HuH-7 (cell line): ENCODE measurements at places on chromosomes 4 and X.
A peak's percentile ranks its signal among the peaks of the same experiment; 100 is the strongest.

DNA sequence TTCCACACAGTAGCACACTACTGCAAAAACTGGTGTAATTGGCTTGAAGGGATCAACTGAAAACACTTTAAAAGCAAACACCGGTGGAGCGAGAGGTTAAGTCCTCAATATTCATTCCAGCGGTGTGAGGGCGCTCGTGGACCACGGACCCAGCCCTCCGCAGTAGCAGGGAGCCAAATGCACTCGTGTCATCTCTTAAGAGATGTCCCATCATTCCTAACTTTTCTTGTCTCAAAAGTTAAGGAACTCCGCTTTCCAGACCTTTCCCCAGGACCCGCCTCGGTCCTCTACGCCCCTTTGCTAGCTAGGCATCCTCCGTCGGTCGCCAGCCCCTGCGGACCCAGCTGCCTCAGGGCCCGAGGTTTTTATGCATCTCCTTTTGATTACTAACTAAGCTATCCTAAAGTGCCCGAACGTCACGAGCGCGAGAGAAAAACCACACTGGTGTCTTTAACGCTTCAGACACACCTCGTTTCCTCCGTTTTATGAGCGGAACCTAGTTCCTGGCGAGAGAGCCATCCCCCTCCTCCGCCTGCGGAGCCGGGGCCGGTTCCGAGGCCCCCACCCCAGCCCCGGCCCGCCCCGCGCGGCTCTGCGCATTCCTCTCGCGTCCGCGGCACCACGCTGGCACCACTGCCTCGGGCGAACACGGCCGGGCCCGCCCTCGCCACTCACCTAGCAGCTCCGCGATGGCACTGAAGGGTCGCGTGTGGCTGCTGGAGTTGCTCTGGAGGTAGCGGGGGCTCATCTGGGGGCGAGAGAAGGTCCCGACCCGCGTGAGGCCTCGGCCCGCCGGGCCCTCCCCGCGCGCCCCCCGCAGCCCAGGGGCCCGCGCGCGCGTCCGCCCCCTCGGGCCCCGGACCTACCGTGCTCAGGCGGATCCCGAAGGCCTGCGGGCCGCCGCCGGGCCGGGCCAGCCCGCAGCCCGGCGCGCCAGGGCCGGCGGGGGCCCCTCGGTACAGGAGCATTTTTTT lies 723 bp downstream of the MORC4 start:
- peak; percentile 46 for DNase-seq

- no peak for DNase-seq
These were observed 77.8 kb downstream of the OR13H1 start for GRCh38 chrX:131621650-131622049.

DNA sequence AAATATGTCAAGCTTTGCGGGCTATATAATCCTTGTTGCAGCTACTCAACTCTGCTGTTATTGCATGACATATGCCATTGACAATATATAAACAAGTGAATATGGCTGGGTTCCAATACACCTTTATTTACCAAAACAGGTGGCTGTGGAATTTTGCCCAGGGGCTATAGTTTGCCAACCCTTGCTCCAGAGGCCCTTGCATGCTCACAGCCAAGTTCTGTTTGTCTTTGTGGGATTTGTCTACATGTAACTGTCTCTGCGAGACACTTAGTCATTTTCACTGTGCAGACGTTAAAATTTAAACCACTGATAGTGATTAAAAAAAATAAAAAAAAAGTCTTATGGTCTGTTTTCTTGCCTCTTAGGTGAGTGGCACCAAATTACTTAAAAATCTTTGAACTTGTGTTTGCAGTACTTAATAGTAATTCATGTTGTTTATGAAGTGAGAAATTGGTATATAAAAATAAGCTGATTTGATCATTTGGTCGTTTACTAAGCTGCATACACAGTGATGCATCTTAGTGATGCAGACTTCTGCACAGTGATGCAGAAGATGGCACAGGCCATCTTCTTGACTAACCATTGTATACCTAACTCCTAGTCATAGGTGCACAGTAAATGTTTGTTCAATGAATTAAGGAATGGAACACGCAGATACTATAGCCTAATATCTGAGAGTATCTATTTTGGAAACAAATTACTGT lies 170.9 kb downstream of the FRMPD4 start:
- DNase-seq = no peak

- DNase-seq = no peak
These were observed 149.8 kb downstream of the GBA3 start for GRCh38 chr4:22842360-22843018.

DNA sequence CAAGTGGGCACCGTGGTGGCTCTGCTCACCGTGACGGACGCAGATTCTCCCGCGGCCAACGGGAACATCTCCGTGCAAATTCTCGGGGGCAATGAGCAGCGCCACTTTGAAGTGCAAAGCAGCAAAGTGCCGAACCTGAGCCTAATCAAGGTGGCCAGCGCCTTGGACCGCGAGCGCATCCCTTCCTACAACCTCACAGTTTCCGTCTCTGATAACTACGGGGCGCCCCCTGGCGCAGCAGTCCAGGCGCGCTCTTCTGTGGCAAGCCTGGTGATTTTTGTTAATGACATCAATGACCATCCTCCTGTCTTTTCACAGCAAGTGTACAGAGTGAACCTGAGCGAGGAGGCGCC lies 2.7 kb downstream of the FAT4 start:
- no peak for DNase-seq

DNA sequence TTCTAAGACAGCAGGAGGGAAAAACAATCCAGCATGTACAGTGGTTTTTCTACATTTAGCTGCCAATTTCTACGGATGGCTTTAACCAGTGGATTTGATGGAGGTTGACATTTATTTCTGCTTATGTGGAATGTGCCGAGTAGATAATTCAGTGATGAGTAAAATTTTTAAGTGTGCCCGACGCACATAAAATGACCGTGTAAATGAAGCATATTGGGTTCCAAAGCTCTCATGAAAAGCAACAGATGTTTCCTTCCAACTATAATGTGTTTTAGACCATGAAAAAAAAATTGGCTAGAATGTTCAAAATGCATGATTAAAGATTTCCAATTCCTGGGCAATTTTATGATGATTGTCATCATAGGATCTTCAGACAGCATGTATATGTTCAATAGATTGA lies 14.1 kb downstream of the INPP4B start:
- no peak for DNase-seq

DNA sequence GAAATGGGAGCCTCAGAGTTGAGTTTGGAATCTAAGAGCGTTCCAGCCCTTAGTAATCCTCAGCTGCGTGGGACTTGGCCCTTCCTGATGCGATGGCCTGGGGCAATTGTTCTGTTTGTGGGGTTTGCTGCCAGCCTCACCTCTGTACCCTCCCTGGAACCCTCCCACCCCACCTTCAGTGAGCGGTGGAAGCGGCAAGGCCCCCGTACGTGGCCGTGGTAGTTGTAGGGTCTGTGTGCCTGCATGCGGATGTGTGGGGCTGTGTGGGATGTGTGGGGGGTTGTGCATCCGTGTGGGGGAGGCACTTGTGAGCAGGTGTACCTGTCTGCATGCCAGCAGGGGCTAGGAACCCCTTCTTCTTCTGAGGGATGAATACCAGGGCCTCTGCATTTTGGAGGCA lies 65.4 kb upstream of the ADRA2C start:
- no peak for DNase-seq

DNA sequence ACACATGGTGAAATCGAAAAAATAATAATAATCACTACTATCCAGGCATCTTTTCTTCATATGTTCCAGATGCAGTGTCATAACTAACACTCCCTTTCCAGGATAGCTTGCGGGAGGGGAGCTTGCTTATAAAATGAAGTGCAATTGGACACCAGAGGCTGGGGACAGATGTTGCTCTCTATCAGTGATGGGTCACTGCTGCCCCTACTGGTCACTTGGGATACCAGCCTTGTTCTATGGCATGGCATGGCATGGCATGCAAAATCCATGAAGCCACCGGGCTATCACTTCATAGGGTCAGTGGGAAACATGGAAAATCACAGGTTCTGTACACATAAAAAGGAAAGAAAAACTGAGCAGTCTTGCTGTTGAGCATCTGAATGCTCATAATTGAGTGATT lies 168.1 kb downstream of the GLRA2 start:
- peak; percentile 18 for DNase-seq
